ENCODE measurements at places on chromosomes 4 and X.
A peak's percentile ranks its signal among the peaks of the same experiment; 100 is the strongest.

GRCh38 chr4:38871593-38871992, 4.0 kb downstream of the FAM114A1 start:
- no peak for DNase-seq

- no peak for DNase-seq
Observed at GRCh38 chr4:56681853-56682525, 893 bp upstream of the HOPX start.

GRCh38 chr4:109319684-109320083, 17.2 kb upstream of the COL25A1 start:
- DNase-seq = no peak

GRCh38 chr4:140697709-140698560, 58.2 kb downstream of the TBC1D9 start:
- no peak for DNase-seq

GRCh38 chr4:7629501-7630254, 194.9 kb upstream of the PSAPL1 start:
- DNase-seq = no peak

DNA sequence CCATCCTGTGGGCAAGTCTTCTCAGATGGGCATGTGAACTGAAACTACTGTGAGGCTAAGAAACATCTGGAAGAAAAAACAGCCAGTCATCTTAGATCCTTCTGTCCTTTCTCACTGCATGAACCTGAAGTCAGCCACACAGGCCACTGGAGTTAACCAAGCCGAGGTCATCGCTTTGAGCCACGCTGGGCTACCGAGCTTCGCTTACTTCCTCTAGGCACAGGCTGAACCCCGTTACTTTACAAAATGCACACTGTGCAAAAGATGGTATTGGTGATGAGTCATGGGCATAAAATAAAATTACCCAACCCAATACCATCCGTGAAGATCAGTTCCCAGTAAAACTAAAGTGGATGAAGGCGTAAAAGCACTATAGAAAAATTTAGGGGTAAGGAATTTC, 86.2 kb downstream of the MTMR1 start:
- no peak for DNase-seq

GRCh38 chr4:81314897-81315470, 100.0 kb upstream of the PRKG2 start:
- no peak for DNase-seq

DNA sequence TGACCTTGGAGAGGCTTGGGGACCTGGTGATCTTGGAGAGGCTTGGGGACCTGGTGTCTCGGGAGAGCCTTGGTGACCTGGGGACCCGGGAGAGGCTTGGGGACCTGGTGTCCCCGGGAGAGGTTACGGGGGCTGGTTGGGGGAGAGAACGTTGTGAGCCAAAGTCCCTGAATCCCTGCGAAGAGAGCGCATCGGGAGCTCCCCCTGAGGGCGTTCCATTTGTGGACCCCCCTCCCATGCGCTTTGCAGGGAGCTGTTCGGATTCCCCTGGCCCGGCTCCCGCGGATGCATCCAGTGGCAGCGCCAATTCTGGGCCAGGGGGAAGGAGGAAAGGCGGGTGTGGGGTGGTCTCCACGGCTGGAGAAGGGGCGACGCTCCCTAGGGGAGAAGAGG, 13.3 kb downstream of the SHOX start:
- DNase-seq = no peak

GRCh38 chr4:189548484-189549125, 392.1 kb upstream of the FRG1 start:
- no peak for DNase-seq

- DNase-seq = no peak
Observed at GRCh38 chr4:131251321-131251720, 1897.8 kb upstream of the PCDH10 start.

- no peak for DNase-seq
Observed at GRCh38 chr4:86686741-86687140, 92.6 kb downstream of the PTPN13 start.

DNA sequence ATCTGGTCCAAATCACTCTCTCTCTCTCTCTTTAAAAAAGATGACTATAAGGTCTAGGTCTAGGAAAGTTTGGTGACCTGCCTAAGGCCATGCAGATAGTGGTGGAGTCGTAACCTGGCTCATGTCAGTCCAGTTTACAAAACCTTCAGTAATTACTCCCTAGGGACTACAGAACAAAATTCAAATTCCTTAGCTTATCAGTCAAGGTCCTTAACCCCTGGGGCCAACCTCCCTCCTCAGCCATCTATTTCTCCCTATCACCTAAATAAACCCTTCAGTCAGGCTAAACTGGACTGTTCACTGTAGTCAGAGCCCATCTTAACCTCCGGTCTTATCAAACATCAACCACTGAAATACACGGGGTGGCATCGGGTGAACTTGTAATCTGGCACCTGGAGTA, 68.9 kb downstream of the MAP3K15 start:
- DNase-seq = no peak

- peak; percentile 62 for DNase-seq
Observed at GRCh38 chrX:140766024-140766611, 56.6 kb downstream of the LINC00632 start.

DNA sequence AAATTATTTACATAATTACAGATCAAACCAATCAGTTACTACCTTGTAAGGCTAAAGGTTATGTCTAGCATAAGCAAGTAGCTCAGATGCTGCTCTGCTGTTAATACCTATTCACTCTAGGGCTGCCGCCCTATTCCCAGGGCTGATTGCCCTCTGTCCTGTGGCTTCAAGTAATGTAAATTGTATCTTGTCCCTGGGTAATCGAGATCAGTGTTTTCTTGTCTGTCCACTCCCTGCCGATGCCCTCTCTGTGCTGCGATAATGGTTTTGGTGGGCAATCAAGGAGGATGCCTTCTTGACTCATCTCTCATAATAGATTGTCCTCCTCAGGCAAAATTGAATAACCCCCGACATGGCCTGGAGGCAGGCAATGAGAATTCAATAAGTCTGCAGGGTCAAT, 641.0 kb upstream of the PITX2 start:
- DNase-seq = no peak

DNA sequence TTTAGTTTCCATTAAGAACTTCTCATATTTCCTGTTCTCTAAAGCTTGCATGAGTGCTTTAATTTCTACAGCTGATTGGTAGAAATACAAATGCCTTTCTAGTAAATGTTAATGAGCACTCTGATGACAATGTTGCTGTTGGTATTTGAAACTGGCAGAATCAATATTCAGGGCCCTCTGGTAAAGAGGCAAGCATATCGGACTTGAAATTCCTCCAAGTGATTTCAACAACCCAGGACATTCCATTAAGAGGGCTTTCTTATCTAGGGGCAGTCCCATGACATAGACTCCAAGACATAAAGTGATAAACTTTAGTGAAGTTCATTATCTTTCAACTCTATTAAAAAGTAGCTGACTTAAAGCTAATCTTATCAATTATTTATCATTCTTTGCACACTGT, 83.1 kb upstream of the VCX start:
- no peak for DNase-seq

- DNase-seq = no peak
Observed at GRCh38 chr4:179447308-179447707, 2005.1 kb upstream of the AGA start.

DNA sequence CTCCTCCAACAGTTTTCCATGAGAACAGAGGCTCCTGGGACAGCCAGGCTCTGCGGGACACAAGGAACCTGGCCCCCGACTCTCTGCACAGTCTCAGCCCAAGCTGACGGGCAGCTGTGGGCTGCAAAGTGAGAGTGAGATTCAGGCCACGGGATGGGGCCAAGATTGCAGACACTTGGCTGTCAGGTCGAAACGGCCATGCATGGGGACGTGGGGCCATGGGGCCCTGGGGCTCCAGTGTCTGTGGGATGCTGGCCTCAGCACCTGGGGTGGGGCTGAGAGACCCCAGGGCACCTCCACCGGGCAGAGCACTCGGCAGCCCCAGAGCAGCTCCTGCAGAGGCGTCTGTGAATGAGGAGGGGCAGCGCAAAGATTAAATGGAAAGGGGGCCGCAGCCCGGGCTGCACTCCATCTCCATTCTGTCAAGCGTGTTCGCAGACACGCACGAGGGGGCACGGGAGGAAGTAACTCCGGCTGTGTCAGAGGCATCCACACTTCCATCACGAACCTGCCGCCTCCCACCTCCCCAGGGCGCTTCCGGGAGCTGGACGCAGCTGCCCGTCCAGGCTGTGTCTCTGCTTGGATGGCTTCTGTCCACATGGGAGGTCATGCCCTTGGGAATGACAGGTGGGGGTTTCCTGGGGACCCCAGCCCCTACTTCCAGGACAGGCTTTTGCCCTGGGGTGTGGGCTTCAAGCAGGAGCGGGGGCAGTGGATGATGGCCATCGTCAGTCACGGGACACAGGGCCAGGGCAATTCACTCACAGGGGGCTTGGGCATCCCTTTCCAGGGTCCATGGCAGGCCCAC, 82.8 kb upstream of the NKX1-1 start:
- DNase-seq = no peak

DNA sequence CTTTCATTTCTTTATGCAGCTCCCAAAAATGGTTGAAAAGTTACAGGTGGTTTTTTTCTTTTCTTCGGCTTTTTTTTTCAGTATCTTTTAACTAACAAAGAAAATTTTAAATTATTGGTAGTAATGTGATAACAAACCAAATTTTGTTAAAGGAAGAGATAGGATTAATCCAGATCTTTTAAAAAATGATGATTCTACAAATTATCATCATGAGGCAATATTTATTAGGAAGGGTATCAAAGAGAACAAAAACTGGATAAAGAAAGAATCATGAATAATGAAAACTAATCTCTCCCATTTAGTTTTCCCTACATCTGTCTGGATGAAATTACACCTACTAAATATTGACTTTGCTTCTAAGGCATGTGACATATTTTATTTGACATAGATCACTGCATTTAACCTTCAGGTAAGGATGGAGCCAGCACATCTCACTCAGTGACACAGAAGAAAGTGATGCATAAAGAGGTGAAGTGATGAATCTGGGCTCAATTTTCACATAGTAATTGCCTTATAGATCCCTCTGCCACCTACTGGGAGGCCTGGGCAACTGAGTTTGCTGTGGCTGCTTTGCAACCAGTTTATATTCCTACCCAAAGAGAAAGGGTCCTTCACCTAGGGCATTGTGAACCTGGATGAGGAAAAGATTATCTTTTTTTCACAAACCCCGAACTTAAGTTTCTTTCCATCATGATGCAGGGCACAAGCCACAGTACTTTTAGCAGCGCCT, 155.6 kb downstream of the HNRNPD start:
- DNase-seq = no peak

GRCh38 chr4:3808597-3808996, 42.4 kb downstream of the ADRA2C start:
- no peak for DNase-seq

- no peak for DNase-seq
Observed at GRCh38 chr4:112279025-112279881, 6.5 kb downstream of the TIFA start.

DNA sequence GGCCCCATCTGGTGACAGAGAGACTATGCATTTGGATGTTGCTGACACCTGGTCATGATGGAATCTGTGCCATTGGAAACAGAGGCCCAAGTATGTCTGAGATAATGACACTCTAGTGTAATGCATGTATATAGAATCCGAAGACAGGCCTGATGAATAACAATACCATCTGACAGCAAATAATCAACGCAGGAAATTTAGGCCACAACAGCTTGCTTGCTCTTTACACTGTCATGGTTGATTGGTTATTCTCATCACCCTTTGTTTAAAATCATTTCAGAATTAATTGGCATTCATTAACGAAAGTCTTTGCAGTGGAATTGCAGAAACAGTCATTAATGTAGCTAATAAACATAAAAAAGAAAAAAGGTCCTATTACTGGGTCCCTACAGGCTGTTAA, 194.8 kb downstream of the AFF2 start:
- DNase-seq = no peak

DNA sequence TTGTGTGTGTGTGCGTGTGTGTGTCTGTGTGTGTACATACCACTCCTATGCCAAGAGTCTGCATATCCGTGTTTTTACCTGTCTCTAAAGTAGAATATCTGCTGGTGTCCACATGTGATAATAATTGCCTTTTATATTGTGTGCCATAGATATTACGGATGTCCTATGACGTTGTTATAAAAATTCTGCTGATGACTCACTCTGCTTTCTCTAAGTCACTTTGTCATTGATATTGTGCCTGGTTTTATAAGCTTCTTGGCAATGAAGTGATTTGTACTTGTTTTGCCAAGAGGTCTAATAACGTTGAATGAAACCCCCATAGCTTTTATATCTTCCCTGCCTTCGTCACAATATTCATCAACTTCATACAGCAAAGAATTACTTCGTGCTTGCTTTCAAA, 102.6 kb upstream of the C1GALT1C1 start:
- no peak for DNase-seq

DNA sequence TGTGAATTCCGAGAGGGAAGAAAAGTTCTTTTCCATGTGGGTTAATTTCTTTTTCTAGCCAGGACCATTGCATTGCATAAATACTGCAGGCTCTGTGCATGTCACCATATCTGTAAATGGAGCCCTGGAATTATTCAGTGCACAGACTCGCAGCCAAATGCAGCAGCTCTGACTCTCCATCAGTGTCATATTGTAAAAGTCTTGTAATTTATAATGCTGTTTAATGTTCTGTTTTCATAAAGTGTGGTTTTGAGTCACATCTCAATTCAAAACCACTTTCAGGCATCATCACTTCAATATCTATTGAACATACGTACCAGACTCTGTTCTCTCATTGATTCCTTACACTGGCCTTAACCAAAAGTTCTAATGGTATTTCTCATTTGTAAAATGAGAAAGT, 193.9 kb upstream of the RPL34 start:
- no peak for DNase-seq

GRCh38 chrX:134849390-134849789, 141.4 kb upstream of the SMIM10 start:
- DNase-seq = no peak

GRCh38 chr4:38781854-38782261, 932 bp downstream of the TLR10 start:
- DNase-seq = no peak

- DNase-seq = no peak
Observed at GRCh38 chrX:48848847-48849246, 13.4 kb upstream of the PCSK1N start.

- DNase-seq = no peak
Observed at GRCh38 chr4:113962016-113962347, 17.5 kb downstream of the ARSJ start.

DNA sequence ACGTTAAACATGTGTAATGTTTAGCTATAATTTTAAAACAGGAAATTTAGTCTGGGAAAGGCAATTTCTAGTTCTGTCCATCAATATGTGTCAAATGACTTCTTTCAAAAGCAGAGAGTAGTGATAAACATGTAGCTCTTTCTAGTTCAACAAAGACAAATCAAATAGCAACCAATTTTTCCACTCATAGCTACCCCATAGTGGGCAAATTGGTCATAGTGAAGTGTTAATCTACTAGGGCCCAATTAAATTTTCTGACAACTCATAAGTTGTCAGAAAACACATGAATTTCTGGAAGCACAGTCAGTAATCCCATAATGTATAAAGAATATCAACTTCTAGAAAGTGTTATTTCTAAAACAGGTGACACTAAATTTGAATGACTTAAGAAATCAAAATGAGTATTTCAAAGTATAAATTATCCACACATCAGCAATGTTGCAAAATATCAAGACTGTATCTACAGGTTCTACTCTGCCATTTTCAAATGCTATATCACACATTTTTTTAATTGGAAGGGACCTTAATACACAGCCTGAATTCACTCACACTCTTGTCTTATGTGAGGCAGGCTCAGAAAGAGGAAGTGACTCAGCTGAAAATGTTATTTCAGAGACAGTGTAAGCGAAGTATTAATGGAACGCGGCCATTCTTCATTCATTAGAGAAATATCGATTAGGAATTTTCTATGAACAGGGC, 7.7 kb downstream of the OCIAD2 start:
- peak; percentile 38 for DNase-seq

Data from cardiac muscle cell (in vitro differentiated cells and primary cell).